Stimulated activated CD8-positive, alpha-beta memory T cell treated with anti-CD3 and anti-CD28 coated beads, Interleukin-4, amount 100 ng/mL, for 1 hour (primary cell): ENCODE measurements at places on chromosomes 7 and 10.

- DNase-seq, result no peak
These were observed 232.8 kb upstream of the TEX47 start for GRCh38 chr7:89028319-89028718.

DNA sequence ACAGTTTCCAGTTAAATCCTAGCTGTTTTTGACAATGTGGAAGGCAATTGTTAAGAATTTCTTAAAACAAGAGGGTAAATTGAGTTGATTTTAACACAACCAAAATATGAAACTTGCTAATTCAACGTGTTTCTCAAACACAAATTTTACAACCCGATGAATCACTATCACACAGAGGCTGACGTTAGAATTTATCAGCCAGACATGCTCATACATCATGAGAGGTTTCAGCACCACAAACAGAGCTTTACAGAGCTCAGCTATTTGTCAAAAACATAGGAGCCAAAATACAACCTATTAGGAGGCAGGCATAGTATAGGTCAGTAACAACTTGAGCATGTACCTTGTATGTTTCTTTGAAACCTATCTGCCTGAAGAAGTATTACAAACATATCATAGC, 36.1 kb downstream of the LRRN3 start:
- DNase-seq, result no peak

GRCh38 chr10:97648562-97649404, 8.3 kb downstream of the PI4K2A start:
- DNase-seq, result peak; percentile 13

- DNase-seq, result no peak
These were observed 52.9 kb downstream of the BAMBI start for GRCh38 chr10:28730031-28730778.

- no peak for DNase-seq
These were observed 77.1 kb downstream of the CREM start for GRCh38 chr10:35203745-35204144.

DNA sequence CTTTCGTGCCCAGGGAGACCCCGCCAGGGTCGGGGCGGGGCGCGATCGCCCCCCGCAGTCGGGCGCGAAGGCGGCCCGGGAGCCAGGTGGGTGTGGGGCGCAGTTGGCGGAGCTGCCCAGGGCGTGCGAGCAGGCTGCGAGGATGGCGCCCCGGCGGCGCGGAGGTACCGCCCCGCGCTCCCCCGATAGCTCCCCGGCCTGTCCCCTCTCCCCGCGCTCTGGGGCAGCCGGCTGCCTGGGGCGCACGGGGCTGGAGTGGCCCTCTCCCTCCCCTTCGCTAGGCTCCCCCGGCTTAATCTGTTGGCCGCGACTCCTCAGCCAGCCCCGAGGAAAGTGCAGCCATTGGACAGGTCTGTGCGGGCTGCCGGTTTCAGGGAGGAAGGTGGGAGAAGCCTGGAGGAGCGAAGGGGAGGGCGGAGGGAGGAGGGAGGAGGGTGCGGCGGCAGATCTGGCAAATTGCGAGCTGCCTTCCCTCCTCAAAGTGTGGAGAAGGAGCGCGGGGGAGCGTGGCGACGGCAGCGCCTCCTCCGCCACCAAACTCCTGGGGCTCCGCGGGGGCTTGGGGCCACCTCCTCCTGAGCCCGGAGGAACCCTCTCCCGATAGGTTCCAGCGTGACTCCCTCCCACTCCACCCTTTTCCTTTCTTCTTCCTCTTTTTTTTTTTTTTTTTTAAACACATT, 361 bp upstream of the PLXDC2 start:
- no peak for DNase-seq

GRCh38 chr7:142785841-142786250, 15.1 kb downstream of the PRSS2 start:
- DNase-seq, result peak; percentile 61

GRCh38 chr7:46191776-46192175, 270.7 kb upstream of the IGFBP3 start:
- DNase-seq, result no peak

DNA sequence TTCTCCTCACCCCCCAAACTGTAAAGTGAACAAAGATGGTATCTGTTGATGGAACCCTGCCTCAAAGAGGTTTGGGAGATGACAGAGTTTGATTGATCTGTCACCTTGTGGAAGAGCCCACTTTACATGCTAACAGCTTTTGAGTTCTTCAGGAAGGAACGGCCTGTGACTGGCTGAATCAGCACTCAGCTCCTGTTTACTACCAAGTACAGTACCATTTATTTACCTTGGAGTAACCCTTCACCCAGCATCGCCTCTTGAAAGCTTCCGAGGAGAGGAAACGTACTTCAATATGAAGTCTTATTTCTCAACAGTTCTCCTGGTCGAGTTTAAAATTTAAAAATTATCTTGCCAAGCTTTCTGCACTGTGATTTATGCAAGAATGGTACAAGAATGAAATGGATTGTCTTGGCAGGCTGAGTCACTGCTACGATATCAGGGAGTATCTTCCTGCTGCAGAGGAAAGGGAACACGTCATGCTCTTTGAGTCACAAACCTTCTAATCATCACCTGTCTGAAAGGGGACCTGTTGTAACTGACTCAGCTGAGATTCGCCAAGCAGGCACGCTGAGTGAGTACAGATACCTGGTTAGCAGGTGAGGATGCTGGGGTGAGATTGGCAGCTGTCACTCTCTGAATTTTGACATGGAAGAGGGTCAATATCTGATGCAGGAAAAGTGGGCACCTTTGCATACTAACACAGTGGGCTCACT, 30.1 kb downstream of the KLF6 start:
- no peak for DNase-seq

DNA sequence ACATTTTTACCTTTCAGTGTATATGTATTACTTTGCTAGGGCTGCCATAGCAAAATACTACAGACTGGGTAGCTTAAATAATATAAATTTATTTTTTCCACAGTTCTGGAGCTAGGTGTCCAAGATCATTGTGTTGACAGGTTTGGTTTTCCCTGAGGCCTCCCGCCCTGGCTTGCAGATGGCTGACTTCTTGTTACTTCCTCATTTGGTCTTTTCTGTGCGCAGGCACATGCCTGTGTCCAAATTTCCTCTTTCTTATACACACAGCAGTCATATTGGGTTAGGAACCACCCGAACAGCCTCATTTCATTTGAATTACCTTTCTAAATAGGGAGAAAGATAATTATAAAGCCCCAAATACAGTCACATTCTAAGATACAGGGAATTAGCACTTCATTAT, 521.6 kb upstream of the SORCS1 start:
- DNase-seq, result no peak

DNA sequence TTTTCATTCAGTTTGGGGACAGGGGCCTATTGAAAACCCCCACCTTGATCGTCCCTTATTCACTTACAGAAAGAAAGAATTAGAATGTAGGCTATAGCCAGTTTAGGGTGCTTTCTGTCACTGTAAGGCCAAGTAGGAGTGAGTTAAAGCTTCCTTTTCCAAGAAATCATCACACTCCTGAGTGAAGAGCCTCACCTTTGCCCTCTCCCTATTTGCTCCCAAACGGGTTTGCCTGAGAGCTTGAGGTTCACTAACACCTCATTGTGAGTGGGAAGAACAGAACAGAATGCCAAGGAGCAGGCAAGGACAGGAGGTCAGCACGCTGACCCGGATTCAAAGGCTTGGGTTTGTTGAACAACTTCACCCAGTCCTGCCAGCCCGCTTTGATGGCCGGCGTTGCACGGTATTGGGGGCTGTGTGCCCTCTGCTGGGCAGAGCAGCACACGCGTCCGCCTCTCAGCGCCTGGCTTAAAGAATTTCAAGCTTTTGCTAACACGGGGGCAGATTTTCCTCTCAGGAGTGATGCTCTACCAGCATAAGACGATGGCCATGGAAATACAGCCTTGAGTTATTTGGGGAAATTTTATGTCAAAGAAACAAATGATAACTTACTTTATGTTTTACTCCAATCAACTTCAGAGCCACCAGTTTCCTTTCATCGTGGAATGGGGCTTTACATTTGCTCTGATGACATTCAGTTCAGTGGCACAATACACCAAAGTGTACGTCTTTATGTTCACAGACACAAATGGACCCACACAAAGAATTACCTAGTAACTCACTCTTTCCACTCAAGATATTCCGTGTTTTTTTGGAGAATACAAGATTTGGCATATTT, 470.0 kb downstream of the SUGCT start:
- DNase-seq, result no peak

DNA sequence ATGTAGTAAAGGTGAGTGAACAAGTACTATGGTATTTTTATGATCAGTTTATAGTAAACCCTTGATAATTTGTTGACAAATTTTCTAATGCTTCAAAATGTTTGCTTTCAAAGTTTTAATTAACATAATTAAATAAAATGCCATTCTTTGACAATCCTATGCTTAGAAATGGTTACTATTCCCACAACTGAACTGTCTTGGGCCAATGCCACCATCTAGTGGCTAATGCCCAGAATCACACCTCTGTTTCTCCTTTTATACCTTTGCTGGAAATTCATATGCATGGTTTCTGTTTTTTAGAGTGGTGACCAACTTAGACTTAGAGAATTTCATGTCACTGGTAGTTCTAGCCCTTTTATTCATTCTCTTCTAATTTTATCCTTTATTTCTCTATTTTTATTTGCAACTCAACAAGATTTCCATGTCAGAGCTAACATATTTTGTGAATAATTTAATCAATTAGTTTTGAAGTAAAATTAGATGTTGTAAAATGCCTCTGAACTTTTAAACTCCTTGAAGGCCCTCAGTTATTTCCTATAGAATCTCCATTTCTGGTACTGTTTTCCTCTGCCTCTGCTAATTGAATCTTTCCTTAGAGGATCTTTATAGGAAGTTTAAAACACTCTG, 31.1 kb downstream of the PCGF5 start:
- DNase-seq, result peak; percentile 36

DNA sequence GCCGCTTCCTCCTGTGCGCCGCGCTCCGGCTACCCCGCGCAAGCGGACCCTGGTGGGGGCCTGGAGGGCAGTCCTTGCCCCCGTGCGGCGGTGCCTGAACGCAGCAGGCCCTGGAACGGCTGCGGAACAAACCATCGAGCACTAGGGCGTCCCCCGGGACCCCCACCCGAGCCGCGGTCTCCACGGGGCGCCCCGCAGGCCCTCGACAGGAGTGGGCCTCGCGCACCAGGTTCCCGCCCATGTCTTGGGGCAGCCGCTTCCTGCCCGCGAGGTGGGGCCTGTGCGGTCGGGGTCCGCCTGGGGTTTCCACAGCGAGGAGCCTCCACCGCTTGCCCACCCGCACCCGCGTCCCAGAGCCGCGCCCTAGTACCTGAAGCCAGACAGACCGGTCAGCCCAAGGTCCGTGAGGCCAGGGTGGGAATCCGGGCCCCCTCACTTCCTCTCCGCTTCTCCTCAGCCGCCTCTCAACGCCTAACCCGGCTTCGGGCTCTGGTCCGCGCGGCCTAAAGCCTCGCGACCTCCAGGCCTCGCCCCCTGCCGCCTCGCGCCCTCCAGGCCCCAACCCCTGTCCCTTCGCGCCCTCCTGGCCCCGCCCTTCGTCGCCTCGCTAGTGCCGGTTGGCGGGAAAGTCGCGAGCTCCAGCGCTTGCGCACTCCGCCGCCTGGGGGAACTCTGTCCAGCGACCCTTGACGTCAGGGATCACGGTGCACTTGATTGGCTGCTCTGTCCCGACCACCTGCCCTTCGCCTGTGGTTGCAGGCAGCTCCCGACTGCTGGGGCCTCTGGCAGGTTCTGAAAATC, 7.0 kb upstream of the GBX1 start:
- no peak for DNase-seq
